ENCODE measurements at places on chromosomes 6 and 20.

- DNase-seq: no peak
These were observed 3.5 kb downstream of the TREML1 start for GRCh38 chr6:41150671-41151070.

DNA sequence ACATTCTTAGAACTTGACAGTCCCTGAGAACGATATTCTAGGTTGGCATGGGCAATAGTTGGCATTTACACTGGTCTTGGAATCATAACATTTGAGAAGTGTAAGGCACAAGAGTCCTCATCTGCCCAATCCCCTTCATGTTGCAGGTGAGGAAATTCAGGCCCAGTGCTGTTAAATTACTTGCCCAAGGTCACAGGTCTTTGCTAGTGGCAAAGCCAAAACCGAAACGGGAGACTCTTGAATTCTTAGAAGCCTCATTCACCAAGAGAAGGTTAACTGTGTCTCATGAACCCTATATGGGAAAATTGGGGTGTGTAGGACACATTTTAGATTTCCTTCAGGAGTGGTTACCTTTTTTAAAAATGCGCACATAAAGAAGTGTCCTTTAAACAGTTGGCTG, 7.2 kb downstream of the E2F3 start:
- no peak for DNase-seq

DNA sequence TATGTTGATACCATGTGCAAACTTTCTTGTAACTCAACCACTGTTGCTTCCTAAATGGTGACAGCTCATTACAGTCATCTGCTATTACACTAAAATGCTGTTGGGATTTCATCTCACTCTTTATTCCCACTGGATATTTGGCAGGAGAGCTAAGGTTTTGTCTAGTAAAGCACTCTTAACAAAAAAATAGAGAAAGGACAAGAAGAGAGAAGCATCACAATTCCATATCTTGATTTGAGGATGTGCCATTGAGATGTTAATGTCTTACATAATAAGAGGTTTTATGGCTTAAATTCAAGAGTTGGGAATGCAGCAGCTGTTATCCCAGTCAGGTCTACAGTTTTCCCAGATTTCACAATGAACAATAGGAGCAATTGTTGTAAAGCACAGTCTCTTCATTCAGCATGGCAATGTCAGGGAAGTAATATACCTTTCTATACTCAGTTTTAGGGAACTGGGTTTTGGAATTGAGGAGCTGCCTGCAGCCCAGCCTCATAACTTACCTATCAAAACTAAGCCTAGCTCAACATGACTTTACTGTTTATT, 134.9 kb downstream of the ISM1 start:
- no peak for DNase-seq

GRCh38 chr20:9928281-9928737, 89.4 kb upstream of the PAK5 start:
- no peak for DNase-seq

DNA sequence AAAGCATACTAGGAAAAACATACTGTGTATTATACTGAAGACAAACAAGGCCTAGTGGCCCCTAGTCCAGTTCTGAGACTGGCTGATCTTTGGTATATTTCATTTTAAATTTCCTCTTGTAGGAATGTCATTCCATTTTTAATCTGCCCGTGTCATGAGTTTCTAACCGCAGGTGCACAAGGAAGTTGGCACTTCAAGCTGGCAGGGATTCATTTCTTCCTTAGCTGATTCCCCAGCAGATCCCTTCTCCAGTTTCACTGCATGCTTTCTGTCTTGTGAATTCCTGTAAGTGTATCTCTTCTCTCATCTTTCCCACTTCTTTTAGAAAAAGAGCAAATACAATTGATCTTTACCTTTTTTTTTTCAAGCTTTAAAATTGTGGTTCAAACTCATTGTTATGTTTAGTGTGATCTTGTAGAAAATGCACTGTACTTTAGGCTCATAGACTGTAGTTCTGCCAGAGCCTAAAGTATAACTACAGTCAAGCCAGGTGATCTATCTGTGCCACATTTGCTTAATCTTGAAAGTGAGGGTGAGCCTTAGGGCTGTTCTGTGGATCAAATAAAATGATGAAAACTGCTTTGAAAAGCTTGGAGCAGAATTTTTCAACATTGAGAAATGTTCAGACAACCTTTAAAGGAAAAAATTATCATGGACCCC, 37.0 kb downstream of the RNF217 start:
- no peak for DNase-seq

- DNase-seq: no peak
These were observed 177.2 kb upstream of the TAB2 start for GRCh38 chr6:149140137-149140909.

DNA sequence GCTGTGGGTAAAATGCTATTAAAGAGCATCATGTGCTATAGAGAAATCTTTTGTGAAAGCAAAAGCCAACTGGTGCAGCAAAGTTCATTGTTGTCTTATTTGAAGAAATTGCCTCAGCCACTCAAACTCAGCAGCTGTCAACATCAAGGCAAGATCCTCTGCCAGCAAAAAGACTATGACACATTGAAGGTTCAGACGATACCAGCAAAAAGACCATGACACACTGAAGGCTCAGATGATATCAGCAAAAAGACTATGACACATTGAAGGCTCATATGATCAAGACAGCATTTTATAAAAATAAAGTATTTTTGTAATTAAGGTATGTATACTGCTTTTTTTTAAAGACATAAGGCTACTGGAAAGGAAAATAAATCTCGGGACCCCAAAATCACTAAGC, 118.4 kb upstream of the RUNX2 start:
- no peak for DNase-seq

GRCh38 chr6:30500421-30501355, 11.4 kb downstream of the HLA-E start:
- DNase-seq: no peak

GRCh38 chr6:454148-454991, 62.8 kb downstream of the IRF4 start:
- no peak for DNase-seq

DNA sequence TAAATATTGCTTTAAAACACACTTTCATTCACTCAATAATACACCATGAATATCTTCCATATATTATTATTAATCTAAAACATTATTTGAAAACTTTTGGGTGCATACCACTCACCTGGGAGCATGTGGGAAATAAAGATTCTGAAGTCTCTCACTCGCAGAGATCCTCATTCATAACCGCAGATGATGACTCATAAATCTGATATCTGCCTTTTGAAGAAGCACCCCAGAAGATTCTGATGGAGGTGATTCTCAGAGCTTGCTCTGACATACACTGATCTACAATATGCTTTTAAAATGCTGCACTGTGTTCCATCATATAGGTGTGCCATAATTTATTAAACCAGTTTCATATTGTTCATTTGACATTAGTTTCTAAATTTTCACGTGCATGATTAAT, 135.0 kb upstream of the SGK1 start:
- DNase-seq: no peak

DNA sequence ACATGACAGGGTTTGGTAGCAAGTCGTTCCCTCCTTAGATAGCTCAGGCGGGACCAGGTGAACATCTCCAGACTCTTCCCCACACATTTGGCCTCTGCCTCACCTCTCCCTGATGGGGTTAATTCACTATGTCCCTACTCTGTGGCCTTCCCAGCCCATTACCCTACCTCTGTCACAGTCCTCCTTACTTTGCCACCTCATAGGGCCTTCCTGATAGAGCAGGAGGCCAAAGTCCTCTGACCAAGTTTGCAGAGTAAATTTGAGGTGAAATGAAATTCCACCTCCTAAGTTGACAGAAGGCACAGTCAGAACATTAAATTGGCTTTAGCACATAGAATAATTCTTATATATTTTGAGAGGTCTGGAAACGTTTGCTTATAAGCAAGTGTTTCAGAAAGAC, 53.1 kb upstream of the ARMC2 start:
- no peak for DNase-seq
